ENCODE measurements at places on chromosomes 2 and 18. TPM values are rescaled to one million over a fixed set of nuclear protein-coding genes. Genes with fewer than 3 reads are reported as not detected.

DNA sequence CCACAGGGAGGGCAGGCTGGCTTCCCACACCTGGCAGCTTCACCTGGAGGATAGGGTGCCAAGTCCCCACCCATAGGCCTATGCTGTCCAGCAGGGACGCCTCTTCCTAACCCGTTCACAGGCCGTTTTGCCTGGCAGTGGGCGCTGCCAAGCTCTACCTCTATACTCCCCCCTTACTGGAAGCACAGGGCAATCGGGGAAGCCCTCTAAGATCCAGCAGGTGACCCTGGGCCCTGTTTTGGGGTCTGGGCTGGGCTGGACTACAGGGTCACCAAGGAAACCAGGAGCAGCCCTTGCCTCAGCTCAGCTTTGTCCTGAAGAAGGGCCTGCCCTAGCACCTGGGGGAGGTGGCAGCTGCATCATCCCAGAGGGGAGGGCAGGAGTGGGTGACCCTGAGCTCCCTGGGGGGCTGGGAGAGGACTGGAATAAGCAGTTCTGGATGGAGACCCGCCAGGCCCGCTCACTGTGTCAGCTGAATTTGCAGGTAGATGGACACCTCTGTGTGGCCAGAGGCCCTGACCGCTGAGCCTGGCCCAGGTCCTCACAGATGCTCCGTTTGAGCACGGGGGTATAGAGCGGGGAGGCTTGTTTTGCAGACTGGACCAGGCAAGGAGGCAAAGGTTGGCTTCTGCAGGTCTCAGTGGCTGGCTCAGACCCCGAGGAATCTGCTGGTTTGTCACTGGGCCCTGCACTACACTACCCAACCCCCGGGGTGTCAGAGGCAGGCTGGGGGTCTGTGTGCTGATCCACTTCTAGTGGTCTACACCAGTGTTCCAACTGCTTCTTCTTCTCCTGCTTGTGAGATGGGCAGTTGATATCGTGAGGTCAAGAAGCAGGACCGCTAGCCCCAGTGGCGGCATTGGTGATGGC, 163.1 kb downstream of the ASB1 start:
- no peaks in the 10 kb centered on the region for H3K4me1 ChIP-seq
- no peak overlapping the region for H3K4me3 ChIP-seq
- H3K36me3 ChIP-seq = no peaks in the 10 kb centered on the region
- H3K27ac ChIP-seq = no peak overlapping the region

- no peak overlapping the region for H3K4me3 ChIP-seq
- no peak overlapping the region for H3K27ac ChIP-seq
- DNase-seq = no peak
- no peaks in the 10 kb centered on the region for H3K4me1 ChIP-seq
Measured at GRCh38 chr2:204573221-204573620, 27.9 kb downstream of the PARD3B start.

DNA sequence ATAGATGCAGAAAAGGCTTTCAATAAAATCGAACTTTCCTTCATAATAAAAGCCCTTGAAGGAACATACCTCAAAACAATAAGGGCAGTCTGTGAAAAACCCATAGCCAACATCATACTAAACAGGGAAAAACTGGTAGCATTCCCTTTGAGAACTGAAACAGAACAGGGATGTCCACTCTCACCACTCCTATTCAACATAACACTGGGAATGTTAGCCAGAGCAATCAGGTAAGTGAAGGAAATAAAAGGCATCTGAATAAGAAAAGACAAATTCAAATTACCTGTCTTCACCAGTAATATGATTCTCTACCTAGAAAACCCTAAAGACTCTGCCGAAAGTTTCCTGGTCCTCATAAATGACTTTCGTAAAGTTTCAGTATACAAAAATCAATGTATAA, 861.0 kb upstream of the VRK2 start:
- no peaks in the 10 kb centered on the region for H3K27me3 ChIP-seq
- no peaks in the 10 kb centered on the region for H3K4me1 ChIP-seq

DNA sequence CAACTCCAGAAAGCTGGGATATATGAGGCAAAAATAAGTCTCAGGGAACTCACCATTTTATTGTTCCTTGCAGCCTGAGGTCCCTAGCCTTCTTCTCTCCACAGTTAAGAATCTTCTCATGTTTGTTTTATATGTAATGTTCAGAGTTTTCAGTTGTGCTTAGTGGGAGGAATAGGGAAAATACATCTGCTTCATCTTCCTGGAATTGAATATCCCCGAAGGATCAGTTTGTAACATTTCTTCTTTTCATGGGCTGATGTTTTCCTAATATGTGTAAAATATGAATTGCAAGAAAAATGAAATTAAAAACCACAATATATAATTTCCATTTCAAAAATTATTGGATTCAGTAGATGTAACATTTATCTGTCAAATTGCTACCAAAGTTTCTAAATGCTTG, 8.0 kb downstream of the GALNT1 start:
- no peak overlapping the region for H3K4me3 ChIP-seq
- no peak for DNase-seq
- no peaks in the 10 kb centered on the region for H3K27me3 ChIP-seq
- no peaks in the 10 kb centered on the region for H3K36me3 ChIP-seq
- H3K27ac ChIP-seq = no peak overlapping the region

DNA sequence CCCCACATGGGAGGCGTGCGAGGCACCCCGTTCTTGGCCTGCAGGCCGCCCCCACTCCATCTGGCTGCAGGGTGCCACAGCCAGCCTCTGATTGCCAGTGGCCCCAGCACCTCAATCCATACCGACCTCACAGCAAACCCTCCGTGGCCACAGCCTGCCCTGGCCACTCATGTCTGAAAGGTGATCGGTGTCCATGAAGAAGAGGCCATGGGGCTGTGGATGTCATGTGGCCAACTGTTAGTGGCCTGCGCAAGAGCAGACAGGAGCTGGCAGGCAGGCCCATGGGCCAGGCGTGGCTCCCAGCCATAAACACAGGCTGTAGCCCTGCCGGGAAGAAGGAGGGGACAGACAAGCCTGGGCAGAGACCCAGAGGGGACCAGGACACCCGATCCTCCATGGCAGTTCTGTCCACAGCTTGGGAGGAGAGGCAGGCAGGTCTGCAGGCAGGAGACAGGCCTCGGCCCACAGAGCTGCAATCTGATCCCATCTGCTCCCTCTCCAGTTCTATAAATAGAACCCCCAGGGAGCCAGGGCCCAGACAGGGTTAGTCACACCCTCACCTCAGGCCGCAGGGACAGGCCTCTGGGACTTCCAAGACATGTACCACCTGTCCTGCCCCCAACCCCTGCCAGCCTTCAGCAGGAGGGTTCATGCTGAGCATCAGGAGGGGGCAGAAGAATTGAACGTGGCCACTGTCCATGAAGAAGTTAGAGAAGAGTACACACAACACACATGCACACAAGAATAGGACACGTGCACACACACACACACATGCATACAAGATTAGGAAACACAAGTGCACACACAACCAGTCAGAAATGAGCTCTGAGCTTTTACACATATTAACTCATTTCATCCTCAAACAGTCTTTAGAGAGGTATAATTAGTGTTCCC, 16.9 kb downstream of the STEAP3 start:
- H3K27ac ChIP-seq = no peak overlapping the region
- no peaks in the 10 kb centered on the region for H3K4me1 ChIP-seq
- H3K4me3 ChIP-seq = no peak overlapping the region
- H3K36me3 ChIP-seq = no peaks in the 10 kb centered on the region
- DNase-seq = no peak

GRCh38 chr18:41660654-41661053, 294.4 kb upstream of the PIK3C3 start:
- H3K27ac ChIP-seq = no peak overlapping the region
- no peaks in the 10 kb centered on the region for H3K4me1 ChIP-seq
- H3K27me3 ChIP-seq = no peaks in the 10 kb centered on the region
- DNase-seq = no peak

DNA sequence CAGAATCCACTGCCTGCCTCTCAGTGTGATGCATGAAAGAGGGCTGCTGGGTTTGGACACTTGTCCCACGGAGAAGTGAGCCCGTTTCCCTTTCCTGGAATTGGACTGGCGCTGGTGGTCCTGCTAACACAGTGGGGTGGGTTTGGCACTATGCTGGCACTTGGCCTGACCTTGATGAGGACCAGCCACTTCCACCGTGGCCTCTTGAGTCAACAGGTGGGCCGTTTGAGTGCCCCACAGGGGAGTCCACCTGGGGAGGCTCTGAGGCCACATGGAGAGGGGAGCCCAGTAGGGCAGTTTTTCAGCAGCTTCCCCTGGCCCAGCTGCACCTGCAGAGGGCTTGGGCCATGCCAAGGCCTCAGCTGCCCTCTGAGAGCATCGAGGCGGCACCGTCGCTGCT, 56.5 kb downstream of the MBP start:
- DNase-seq = no peak
- H3K27me3 ChIP-seq = no peaks in the 10 kb centered on the region
- H3K4me3 ChIP-seq = no peak overlapping the region
- H3K27ac ChIP-seq = no peak overlapping the region
- H3K4me1 ChIP-seq = peaks cover 18% of the 10 kb centered on the region

DNA sequence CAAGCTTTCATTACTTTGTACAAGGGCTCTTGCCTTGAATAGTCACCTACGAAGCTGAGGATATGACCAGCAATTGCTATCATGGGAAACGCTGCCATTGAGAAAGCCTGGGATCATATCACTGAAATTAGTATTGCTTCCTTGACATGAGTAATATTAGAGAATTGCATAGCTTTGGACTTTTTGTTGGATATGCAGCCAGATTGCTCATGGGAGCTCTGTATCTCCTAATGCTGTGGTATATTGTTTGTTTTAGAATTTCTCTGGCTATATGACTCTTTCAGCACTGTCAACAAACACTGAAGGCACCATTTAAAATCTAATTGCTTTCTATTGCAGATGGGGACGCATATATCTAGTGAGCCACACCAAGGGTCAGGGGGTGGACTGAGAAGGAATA, 80.0 kb upstream of the WDSUB1 start:
- DNase-seq = no peak
- peaks cover 13% of the 10 kb centered on the region for H3K36me3 ChIP-seq
- no peaks in the 10 kb centered on the region for H3K27me3 ChIP-seq
- H3K4me1 ChIP-seq = no peaks in the 10 kb centered on the region

DNA sequence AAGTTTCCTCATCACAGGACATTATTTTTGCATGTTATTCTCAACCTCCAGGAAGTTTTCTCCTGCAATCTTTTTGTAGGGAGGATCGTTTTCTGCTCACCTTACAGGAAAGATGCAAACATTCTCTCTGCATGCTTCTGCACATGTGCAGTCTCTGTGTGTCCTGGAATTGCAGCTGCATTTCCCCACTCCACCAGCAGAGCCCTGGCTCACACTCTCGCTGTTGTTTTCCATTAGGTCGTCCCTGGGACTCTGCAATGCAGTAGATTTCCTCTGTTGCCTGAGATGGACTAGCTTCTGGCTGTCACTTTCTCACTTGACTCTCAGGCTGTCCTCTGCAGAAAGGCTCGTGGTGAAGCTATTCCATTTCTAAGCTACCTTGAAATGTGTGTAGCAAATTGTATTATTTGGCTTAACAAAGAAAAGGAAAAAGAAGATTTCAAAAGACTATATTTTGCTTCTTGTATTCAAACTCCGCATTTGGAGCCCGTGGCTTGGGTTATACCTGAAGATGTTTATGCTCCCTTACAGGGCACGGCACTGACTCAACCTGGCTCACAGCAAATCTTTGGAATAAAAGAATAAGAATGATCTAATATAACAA, 346.7 kb downstream of the RAD51AP2 start:
- no peaks in the 10 kb centered on the region for H3K36me3 ChIP-seq
- H3K27me3 ChIP-seq = no peaks in the 10 kb centered on the region
- no peaks in the 10 kb centered on the region for H3K4me1 ChIP-seq
- no peak overlapping the region for H3K27ac ChIP-seq

- H3K36me3 ChIP-seq = no peaks in the 10 kb centered on the region
- H3K4me1 ChIP-seq = no peaks in the 10 kb centered on the region
- DNase-seq = no peak
- H3K27ac ChIP-seq = no peak overlapping the region
- H3K27me3 ChIP-seq = no peaks in the 10 kb centered on the region
- H3K4me3 ChIP-seq = no peak overlapping the region
Measured at GRCh38 chr2:5914811-5915611, 222.8 kb downstream of the SOX11 start.

DNA sequence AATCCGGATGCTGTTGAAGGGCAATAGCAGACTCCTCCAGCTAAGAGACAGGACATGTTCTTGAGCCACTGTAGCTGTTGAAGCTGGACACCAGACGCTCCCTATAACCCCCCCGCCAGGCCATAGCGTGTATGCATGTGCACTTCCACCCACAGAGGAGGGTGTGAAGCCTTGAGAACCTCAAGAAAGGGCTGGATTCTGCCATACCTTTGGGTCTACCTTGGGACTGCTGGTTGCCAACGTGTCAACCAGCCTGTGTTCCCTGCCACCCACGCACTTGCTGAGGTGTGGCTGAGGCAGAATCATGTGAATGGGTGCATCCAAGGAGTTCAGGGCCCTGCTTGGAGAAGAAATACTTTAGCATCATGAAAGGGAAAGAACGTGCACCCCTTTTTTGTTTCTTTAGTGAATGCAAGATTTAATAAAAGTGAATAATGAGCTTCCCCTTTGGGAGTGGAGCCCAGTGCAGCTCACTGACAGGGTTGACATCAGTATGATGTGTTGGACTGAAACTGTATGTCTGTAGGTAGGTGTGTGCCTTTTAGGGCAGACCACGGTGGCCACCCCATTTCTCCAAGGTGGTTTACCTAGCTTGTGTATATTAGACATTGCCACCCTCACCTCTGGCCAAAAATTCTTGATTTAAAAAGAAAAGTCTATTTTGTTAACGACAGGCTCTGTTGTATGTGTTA, 198.3 kb downstream of the MGAT5 start:
- no peak for DNase-seq
- H3K36me3 ChIP-seq = peaks cover 37% of the 10 kb centered on the region
- no peaks in the 10 kb centered on the region for H3K27me3 ChIP-seq
- H3K4me3 ChIP-seq = no peak overlapping the region
- H3K4me1 ChIP-seq = no peaks in the 10 kb centered on the region

DNA sequence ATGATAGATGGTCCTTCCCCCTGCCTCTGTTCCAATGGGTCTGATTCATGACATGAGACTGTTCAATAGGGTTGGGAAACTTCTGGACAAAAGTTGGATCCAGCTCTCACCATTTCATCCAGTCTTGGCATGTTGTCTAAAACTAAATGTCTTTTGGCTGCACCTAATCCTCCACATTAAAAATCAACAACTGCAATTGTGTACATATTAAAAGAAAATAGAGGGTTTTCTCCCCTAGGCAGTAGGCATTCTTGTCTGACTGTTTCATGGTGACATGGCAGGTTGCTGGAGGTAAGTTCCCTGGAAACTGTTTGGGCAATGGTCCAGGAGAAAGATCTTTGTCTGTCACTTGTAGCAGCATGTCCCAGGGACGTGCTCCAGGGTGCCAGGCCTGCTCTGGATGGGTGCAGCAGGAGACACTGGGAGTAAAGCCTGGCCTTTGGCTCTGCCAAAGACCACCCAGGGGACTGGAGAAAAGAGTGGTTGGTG, 135.8 kb downstream of the TCF4 start:
- no peak overlapping the region for H3K27ac ChIP-seq
- H3K36me3 ChIP-seq = no peaks in the 10 kb centered on the region
- no peak for DNase-seq
- H3K27me3 ChIP-seq = no peaks in the 10 kb centered on the region
- no peak overlapping the region for H3K4me3 ChIP-seq

Gene SERPINB12
- 2.6 TPM for total RNA-seq

Gene MAL
- total RNA-seq = 190 TPM

Gene KCNJ3
- total RNA-seq = not detected

Measured in thymus (tissue), 14 donors.